ENCODE measurements at places on chromosomes 12 and 14. TPM values are rescaled to one million over a fixed set of nuclear protein-coding genes. Genes with fewer than 3 reads are reported as not detected.

Gene NXPH4
- total RNA-seq: not detected

Gene CLEC7A
- 3.5 TPM for total RNA-seq

- no peak for DNase-seq
These were observed 102.8 kb upstream of the TMCC3 start for GRCh38 chr12:94753036-94753679.

DNA sequence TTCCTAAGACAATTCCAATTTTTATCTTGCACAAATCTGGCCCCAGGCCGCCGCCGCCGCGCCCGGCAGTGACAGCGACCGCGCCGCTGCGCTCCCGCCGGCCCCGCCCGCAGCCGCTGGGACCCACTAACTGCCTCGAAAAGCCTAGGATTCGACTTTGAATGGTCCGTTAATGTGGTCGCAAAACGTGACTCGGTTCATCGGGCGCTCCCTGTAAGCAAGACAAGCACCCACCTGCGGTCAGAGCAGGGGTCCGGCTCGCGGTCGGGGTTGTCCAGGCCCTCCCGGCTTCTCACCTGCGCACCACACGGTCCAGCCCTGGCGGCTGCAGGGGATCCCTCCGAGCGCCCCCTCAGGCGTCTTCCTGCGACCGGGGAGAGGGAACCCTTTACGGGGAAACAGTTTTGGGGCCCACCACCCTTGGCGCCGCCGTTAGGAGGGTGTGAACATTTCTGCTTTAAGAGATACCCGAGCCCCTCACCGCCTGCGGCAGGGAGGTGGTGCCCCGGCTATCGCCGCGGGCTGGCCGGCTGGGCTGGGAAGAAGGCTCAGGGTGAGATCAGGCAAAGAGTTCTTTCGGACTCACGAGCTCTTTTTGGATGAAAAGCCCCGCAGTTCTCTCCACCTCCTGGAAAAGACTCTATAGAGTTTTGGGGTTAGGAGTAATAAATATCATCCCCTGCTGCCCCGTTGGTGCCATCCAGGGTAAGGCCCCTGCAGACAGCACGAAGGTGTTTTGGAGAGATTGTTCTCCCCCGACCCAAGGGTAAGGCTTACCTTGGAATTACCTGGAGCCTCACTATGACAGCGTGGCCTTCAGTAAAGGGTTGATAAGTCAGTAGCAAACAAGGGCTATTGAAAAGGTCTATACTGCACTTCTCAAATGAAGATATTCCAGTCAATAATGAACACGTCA, 13.6 kb upstream of the FOXJ2 start:
- DNase-seq: no peak

- no peak for DNase-seq
These were observed 44.0 kb upstream of the PLBD1 start for GRCh38 chr12:14611640-14612203.

DNA sequence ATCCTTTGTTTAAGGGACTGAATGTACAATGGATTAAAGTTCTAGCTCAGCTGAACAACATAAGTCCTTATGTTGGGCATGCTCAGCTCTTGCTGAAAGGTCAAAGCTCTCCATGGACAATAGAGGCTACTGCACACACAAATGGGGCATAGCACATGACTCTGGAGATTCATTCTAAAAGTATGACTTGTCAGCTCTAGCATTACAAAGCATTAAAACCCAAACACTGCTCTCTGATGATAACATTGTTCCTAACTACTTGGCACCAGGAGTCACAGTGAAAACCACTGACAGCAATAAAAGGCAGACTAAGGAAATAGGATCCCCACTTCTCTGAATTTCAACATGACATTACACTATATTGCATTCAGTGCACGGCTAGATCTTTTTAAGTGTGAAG, 21.9 kb upstream of the FSCB start:
- DNase-seq: no peak

GRCh38 chr12:14327711-14328110, 37.8 kb upstream of the ATF7IP start:
- no peak for DNase-seq

Measured in ovary (tissue), 10 donors.